Nephron progenitor cell (in vitro differentiated cells): ENCODE measurements at places on chromosomes 12 and 14.

- DNase-seq = no peak
These were observed 8.9 kb upstream of the RAP1B start for GRCh38 chr12:68601767-68602166.

- no peak for DNase-seq
These were observed 135.8 kb upstream of the PLXNC1 start for GRCh38 chr12:94012590-94012989.

DNA sequence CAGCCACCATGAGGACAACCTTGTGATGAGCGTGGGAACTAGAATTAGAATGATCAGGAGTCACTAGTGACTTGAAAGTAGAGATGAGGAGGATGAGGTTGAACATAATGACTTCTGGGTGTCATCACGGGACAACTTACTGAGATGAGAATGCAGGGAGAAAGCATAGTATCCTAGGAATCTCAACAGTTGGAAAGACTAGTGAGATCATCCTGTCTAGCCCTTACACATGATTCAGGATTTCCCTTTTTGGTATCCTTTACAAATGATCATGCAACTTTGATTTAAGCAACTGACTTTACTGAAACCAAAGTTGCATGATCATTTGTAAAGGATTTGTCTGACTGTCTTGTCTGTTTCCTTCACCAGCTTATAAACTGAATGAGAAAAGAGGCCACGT is 51.8 kb upstream of the HIF1A start:
- no peak for DNase-seq

DNA sequence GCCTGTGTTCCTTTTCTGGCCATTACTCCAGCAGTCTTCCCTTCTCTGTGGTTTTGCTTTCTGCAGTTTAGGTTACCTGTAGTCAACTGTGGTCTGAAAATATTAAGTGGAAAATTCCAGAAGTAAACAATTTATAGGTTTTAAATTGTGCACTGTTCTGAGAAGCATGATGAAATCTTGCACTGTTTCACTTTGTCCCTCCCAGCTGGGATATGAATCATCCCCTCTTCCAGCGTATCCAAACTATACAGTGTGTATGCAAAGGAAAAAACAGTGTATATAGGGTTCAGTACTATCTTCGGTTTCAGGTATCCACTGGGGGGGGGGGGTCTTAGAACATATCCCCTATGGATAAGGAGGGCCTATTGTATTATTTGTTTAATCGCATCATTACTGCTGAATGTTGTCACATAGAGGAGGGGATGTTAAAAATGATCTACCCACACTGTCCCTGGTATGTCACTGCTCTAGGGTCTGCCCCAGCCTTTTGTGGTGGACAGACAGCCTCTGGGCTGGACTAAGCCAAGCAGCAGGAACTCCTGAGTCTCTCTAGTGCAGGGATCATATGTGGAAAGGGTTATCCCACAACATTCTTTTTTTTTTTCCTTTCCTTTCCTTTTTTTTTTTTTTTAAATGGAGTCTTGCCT is 109.1 kb upstream of the MAX start:
- DNase-seq = no peak

DNA sequence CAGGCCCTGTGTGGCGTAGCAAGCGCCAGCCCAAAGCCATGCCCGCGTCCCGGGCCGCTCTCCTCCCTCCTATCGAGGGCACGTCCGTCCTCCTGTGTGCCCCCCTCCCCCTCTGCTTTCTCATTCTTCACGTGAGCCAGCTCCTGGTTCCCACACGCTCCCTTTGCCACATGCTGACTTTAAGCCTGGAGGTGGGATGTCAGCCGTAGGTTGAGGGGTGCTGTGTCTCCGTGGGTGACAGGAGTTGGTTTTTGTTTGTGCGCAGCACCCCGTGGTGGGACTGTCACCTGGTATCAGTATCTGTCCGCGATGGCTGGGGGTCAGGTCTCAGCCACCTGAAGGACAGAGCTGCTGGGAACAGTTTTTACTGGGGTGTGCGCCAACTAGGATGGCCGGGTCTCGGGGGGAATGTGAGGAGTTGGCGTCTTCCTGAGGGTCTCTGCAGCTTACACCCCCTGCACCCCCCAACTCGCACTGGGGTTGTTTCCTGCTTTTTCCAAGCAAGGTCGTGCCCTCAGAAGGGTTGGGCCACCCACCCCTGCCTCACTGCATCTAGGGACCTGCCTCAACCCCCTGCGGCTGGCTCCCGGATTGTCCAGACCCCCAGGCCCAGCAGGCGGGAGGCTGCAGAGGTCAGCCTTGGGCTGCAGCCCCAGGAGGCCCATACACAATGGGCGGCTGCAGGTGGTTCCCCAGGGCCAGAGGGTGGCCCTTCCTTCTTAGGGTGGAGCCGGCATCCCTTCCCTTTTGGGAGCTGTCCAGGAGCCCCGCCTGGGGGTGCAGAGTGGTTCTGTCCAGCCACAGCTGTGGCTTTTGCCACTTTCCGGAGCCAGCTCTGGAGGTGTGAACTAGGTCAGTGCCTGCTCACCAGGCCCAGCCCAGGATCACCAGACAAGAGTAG is 7.3 kb downstream of the ULK1 start:
- no peak for DNase-seq

- DNase-seq = no peak
These were observed 14.4 kb upstream of the GALNT8 start for GRCh38 chr12:4705824-4706223.

DNA sequence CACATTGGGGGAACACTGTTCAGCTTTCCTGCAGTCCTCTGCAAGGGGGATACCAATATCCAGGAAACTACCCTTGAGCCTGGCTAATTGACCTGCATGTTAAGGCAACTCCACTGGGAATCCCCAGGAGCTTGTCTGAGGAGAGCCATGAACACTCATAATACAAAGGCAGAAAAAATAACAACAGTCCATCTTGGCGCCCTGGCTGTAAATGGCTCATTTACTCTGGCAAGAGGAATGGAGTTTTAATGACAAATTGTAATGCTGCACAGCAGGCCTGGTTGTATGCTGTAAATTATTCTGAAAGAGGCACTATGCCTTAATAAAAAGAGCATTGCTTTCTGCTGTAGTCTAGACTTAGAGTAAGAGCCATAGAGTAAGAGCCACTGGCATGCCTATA is 58.3 kb downstream of the SLC8A3 start:
- no peak for DNase-seq

DNA sequence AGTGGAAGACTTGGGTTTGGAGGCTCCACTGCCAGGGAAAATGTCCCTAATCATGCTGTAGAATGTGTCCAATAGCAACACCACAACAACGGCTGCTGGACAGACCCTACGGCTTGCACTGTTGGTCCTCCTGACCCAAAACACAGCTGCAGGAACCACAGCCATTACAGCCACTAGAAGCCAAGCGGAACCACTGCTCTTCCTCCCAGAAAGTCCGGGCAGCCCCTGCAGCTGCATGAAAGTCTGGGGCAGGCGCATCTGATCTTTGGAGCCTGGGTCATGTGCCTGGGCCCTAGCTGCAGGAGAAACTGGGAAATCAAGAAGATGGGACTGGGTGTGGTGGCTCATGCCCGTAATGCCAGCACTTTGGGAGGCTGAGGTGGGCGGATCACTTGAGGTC is 124.7 kb upstream of the METAP2 start:
- DNase-seq = no peak

GRCh38 chr14:80658733-80659132 is 282.8 kb downstream of the CEP128 start:
- DNase-seq = no peak

- no peak for DNase-seq
These were observed 70.5 kb upstream of the ANO4 start for GRCh38 chr12:100724071-100724470.

- DNase-seq = no peak
These were observed 71.2 kb upstream of the ESRRB start for GRCh38 chr14:76304536-76305267.
